Small intestine (tissue), 16 donors: ENCODE measurements at places on chromosomes 12 and 14.

- no peaks in the 10 kb centered on the region for H3K27me3 ChIP-seq
- peak overlapping the region; percentile 57 for H3K27ac ChIP-seq
- H3K4me3 ChIP-seq, result no peak overlapping the region
- peaks cover 7% of the 10 kb centered on the region for H3K4me1 ChIP-seq
- DNase-seq, result no peak
Observed at GRCh38 chr12:120249875-120250795, 15.4 kb downstream of the PXN start.

DNA sequence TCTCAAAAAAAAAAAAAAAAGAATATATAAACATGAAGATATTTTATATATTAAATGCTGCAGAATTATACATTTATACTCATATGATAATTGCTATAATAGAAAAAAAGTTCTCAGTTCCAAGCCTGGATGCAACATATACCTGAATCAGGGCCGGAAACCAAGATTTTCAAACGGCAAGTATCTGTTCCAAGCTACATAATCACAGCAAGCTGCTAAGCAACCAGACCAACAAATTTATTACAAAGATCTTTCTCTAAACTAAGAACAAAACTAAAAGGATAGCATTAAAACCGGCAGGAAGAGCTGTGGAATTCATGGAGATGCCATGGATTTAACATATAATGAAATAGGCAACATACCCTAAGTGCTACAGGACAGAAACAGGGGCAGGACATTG is 7.1 kb downstream of the RACGAP1 start:
- peaks cover 12% of the 10 kb centered on the region for H3K36me3 ChIP-seq
- H3K27ac ChIP-seq, result no peak overlapping the region
- no peak overlapping the region for H3K4me3 ChIP-seq
- no peaks in the 10 kb centered on the region for H3K27me3 ChIP-seq

DNA sequence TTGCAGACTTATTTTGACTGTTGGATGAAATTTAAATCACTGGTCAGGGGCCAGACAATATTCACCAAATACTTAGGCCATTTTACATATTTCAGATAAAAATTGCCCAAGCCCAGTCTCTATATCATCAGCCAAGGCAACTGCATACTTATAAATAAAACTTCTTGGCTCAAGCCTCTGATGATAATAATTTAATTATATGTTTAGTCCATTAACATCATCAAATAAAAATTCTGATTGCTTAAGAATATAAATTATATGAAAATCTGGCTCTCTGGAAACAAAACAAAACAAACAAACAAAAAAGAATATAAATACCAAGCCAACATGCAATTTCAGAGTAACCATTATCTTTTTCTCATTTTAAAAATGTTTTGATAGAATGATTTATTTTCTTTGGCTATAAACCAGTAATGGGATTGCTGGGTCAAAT is 165.2 kb downstream of the BTG1 start:
- no peaks in the 10 kb centered on the region for H3K36me3 ChIP-seq
- DNase-seq, result no peak
- H3K27me3 ChIP-seq, result no peaks in the 10 kb centered on the region
- no peak overlapping the region for H3K4me3 ChIP-seq
- no peak overlapping the region for H3K27ac ChIP-seq
- no peaks in the 10 kb centered on the region for H3K4me1 ChIP-seq

- DNase-seq, result no peak
- no peak overlapping the region for H3K4me3 ChIP-seq
- H3K4me1 ChIP-seq, result peaks cover 1% of the 10 kb centered on the region
- H3K36me3 ChIP-seq, result peaks cover 5% of the 10 kb centered on the region
- no peak overlapping the region for H3K27ac ChIP-seq
- no peaks in the 10 kb centered on the region for H3K27me3 ChIP-seq
Observed at GRCh38 chr12:118187751-118188435, 52.0 kb downstream of the PEBP1 start.

DNA sequence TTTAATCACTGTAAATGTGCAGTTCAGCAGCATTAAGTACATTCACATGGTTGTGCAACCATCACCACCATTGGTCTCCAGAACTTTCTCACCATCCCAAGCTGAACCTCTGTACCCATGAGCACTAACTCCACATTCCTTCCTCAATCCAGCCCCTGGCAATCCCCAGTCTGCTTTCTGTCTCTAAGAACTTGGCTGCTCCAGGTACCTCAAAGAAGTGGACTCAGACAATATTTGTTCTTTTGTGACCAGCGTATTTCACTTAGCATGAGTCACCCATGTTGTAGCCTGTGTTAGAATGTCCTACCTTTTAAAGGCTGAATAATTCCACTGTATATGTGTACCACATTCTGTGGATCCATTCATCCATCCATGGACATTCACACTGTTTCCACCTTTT is 64.6 kb downstream of the SLC24A4 start:
- H3K4me1 ChIP-seq, result no peaks in the 10 kb centered on the region
- H3K27ac ChIP-seq, result no peak overlapping the region
- H3K36me3 ChIP-seq, result no peaks in the 10 kb centered on the region
- H3K27me3 ChIP-seq, result peaks cover 4% of the 10 kb centered on the region
- DNase-seq, result no peak

DNA sequence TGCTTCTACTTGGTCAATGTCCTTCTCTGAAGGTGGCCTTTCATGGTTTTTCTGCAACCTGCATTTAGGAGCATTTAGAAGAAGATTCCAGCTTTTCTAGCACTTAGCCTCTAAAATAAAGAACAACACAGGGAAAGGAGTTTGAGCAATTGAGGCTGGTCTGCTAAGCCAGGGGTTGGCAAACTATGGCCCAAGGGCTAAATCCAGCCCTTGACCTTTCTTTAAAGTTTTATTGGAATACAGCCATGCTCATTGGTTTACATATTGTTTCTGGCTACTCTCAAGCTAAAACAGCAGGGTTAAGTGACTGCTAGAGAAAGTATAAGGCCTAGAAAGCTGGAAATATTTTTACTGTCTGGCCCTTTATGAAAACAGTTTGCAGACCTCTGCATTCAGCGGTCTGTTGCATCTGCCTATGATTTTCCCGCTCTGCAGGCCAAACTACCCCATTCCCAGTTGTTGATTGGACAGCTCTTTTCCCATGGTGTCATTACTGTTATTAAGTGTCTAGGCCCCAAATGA is 39.3 kb downstream of the SPRING1 start:
- H3K36me3 ChIP-seq, result no peaks in the 10 kb centered on the region
- H3K27me3 ChIP-seq, result no peaks in the 10 kb centered on the region
- no peak overlapping the region for H3K27ac ChIP-seq

DNA sequence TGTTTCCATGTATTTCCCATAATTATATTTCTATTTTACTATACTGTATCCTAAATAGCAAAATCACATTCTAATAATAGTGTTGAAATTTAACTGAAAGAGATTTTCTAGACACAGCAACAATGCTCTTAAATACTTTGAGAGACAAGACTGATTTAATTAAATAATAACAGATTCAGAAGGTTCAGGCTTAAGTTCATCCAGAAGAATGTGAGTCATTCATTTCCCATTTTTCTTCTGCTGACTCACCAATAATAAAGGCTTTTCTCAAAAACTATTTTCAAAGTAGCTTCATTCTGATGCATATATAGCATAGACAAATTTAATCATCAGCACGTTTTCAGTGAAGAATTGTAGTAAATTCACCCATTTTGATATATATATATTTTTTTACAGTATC is 481.4 kb downstream of the MDGA2 start:
- no peak for DNase-seq
- H3K27ac ChIP-seq, result no peak overlapping the region
- no peaks in the 10 kb centered on the region for H3K36me3 ChIP-seq
- H3K27me3 ChIP-seq, result no peaks in the 10 kb centered on the region
- H3K4me3 ChIP-seq, result no peak overlapping the region
- H3K4me1 ChIP-seq, result no peaks in the 10 kb centered on the region

- H3K4me3 ChIP-seq, result no peak overlapping the region
- H3K27me3 ChIP-seq, result peaks cover 31% of the 10 kb centered on the region
- no peaks in the 10 kb centered on the region for H3K36me3 ChIP-seq
- peaks cover 38% of the 10 kb centered on the region for H3K4me1 ChIP-seq
Observed at GRCh38 chr14:24312736-24313507, 1.6 kb downstream of the LTB4R start.

GRCh38 chr12:78891646-78892353 is 27.2 kb downstream of the SYT1 start:
- H3K36me3 ChIP-seq, result no peaks in the 10 kb centered on the region
- no peak overlapping the region for H3K27ac ChIP-seq
- H3K4me3 ChIP-seq, result no peak overlapping the region
- no peak for DNase-seq
- H3K27me3 ChIP-seq, result no peaks in the 10 kb centered on the region

DNA sequence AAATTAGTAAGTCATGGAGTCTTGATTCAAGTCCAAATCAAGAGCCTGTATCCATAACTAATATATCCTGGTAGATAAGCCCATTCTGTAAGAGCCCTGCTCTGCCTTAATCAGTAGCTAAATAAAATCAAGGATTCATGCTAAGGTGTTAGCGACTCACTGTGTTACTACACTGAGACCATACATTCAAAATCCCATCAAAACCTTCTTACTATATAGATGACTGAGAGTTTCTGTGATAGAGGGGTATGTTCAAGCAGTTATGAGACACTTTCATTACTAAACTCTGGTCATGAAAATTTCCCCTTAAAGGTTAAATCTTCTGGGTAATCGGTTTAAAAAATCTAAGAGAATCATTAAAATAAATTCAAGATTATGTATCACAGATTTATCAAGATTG is 78.5 kb downstream of the MDGA2 start:
- no peak overlapping the region for H3K4me3 ChIP-seq
- no peak for DNase-seq
- no peaks in the 10 kb centered on the region for H3K4me1 ChIP-seq
- H3K27me3 ChIP-seq, result no peaks in the 10 kb centered on the region
- no peak overlapping the region for H3K27ac ChIP-seq
- no peaks in the 10 kb centered on the region for H3K36me3 ChIP-seq

GRCh38 chr14:94027566-94028449 is 1.7 kb downstream of the OTUB2 start:
- no peak overlapping the region for H3K27ac ChIP-seq
- no peak overlapping the region for H3K4me3 ChIP-seq
- H3K4me1 ChIP-seq, result no peaks in the 10 kb centered on the region
- no peak for DNase-seq

GRCh38 chr14:92897922-92898565 is 24.9 kb upstream of the CHGA start:
- peaks cover 5% of the 10 kb centered on the region for H3K27me3 ChIP-seq
- no peaks in the 10 kb centered on the region for H3K4me1 ChIP-seq
- H3K4me3 ChIP-seq, result no peak overlapping the region
- DNase-seq, result no peak
- H3K27ac ChIP-seq, result no peak overlapping the region

DNA sequence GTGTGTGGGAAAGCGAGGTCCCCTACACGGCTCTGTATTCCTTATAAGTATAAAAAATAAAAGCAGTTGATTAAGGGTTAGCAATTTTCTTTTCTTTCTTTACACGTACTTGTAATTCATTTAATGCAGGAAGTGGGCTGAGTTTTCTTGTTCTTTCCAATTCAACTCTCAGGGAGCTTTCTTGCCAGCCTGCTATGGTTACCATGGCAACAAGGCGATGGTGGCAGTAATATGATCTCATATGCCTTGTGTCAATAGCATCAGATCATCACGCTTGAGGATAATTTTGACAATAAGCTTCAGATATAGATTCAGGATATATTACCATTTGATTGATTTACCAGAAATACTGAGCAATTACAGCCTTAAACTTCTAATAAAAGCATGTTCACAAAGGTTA is 466.5 kb downstream of the APAF1 start:
- no peaks in the 10 kb centered on the region for H3K36me3 ChIP-seq
- H3K27me3 ChIP-seq, result no peaks in the 10 kb centered on the region
- no peak overlapping the region for H3K4me3 ChIP-seq
- no peaks in the 10 kb centered on the region for H3K4me1 ChIP-seq

GRCh38 chr12:15151161-15152091 is 69.8 kb downstream of the RERG start:
- no peak overlapping the region for H3K4me3 ChIP-seq
- H3K27me3 ChIP-seq, result no peaks in the 10 kb centered on the region
- H3K4me1 ChIP-seq, result no peaks in the 10 kb centered on the region
- H3K36me3 ChIP-seq, result no peaks in the 10 kb centered on the region
- DNase-seq, result peak; percentile 23

DNA sequence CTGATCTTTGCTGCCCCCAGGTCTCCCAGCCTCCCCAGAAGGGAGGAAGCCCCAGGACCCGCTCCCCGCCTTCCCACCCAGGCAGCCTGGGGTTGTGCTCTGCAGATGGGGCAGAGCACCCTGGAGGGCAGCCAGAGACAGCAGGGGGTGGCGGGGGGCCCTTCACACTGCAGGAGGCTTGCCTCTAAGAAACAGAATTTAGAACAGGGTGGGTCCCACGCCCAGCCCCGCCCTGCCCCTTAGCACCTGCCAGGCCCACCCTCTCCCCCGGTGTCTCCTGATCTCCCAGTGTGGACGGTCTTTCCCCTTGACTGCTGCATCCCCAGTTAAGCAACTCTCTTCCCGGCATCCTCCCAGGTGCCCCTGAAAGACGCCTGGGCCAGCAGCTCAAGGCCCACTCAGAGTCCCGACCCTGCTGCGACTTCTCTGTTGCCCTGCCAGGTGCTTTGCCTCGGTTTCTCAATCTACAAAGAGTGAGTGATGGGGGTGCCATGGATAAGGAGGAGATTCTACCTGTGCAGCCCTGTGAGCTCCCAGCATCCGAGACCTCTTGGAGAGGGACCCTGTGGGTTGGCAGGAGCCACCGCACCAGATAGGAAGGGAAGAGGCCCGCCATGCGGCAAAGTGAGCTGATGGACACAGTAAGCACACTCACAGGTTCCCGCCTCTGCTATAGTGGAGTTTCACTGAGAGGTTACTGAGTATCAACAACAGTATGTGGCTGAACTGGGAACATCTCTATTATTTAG is 327.1 kb upstream of the FKBP4 start:
- no peaks in the 10 kb centered on the region for H3K36me3 ChIP-seq
- H3K27me3 ChIP-seq, result no peaks in the 10 kb centered on the region
- H3K4me1 ChIP-seq, result no peaks in the 10 kb centered on the region
- no peak overlapping the region for H3K4me3 ChIP-seq

GRCh38 chr12:107296681-107297089 is 203.3 kb upstream of the CRY1 start:
- no peak overlapping the region for H3K4me3 ChIP-seq
- no peaks in the 10 kb centered on the region for H3K4me1 ChIP-seq
- DNase-seq, result no peak
- no peaks in the 10 kb centered on the region for H3K27me3 ChIP-seq
- no peaks in the 10 kb centered on the region for H3K36me3 ChIP-seq
- no peak overlapping the region for H3K27ac ChIP-seq
